ENCODE measurements at places on chromosomes 2 and 18. TPM values are rescaled to one million over a fixed set of nuclear protein-coding genes. Genes with fewer than 3 reads are reported as not detected.

DNA sequence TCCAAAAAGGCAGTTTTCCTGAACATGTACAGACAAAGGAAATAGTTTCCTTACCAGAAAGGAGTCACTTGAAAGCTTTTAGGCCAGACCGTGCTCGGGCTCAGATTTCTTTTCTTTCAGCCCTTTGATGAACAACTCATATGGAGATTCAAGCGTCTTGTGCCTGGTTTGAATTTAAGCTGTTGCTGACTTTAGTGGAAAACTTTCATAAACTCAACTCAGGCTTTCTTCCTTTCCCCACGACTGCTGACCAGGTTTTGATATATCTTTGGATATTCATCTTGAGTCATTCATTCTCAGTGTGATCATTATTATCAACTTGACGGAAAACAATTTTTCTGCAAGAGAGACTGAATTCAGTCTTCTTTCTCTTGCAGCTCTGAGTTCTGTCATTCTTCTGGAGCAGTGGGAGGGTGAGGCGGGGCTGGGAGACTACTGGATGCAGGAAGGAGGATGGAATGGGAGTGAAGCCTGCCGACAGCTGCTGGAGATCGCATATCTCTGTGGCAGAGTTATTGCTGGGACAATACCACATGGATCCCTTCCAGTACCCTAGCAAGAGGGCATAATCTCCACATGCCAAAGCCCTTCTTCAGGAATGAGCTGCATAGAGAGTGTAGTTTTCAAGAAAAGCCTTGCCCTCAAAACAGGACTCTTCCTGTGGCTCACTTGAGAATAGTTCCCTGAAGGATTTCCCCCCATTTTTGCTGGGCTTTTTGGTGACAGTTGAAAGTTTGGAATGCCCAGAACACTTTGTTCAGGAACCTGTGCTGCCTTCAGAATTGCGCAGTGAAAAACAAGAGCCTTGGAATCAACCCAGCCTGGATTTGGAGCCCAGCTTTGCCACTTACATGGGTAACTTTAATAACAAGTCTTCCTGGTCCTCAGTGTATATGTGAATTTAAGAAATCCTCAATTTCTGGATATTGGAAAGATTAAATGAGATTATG, 364.4 kb downstream of the ZNF521 start:
- no peak for DNase-seq

DNA sequence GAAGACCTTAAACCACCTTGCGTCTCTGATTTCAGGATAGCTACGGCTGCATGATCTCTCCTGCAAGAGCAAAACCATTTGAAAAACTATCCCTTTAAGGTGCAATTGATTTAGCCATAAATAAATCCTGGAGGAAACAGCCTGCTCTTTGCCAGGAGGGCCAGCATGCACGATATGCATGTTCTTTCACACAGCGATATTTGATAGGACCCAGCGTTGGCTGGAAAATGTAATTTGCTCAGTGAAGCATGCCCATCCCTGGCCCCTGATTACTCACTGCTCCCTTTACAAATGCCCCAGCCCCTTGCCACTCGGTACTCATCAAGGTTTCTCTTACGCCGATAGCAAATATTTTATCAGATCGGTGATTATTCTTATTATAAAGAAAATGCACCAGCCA, 315.4 kb downstream of the CDH2 start:
- no peak for DNase-seq

DNA sequence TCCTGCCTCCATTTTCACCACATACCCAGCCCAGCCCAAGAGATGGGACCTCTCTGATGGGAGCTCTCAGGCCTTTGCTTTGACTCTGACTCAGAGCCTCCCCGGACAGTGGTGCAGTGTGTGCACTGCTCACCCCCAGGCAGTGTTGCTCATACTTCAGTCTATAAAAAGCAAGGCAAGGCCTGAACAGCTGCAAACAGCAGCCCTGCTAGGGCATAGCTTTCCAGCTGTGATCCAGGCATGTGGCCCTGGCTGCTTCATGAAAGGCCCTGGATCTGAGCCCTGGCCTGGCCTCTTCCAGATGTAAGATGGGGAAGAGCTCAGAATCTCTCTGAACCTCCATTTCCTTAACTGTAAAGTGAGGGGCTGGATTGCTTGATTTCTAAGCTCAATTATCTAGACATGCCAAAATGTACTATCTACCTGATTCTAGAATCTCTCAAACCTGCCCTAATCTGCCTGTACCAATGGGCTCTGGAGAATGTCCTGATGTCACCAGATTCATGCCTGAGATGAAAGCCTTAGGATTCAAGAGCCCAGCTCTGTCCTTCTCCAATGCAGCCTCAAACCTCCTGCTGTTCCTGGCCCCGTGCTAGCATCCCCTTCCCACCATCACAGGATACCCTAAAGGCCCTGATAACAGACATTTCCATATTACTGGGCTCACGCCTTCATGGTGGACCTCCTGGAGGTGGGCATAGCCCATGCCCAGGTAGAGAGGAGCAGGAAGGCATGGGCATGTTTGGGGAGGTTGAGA, 206.9 kb downstream of the ARL4C start:
- no peak for DNase-seq

GRCh38 chr2:86411396-86411795, 29.8 kb upstream of the KDM3A start:
- DNase-seq: no peak

Gene MC5R
- not detected for total RNA-seq

DNA sequence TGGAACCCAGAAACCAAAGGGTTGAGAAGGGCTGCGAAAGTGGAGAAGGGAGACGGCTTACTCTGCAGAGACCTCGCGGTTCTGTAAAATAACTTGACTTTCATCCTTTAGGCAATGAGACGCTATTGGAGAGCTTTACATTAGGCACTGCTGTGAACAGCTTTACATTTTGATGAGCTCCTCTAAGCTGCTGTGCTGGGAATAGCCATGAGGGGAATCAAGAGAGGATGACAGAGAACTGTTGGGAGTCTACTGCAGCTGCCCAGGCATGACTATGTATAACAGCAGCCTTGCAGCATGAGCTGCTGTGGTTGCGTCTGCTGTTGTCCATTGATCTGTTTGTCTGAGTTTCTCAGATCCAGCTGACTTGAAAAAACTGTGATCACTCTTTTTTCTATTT, 310.8 kb upstream of the MAP2 start:
- DNase-seq: no peak

Gene MYO7B
- total RNA-seq: 125 TPM

Gene SH3RF3
- total RNA-seq: 11.5 TPM

Gene GCG
- total RNA-seq: 0.17 TPM
